ENCODE measurements at places on chromosomes 4 and X. TPM values are rescaled to one million over a fixed set of nuclear protein-coding genes. Genes with fewer than 3 reads are reported as not detected.

CISD2 gene
- 13.4 TPM for total RNA-seq

PTPN13 gene
- 6.9 TPM for total RNA-seq

DNA sequence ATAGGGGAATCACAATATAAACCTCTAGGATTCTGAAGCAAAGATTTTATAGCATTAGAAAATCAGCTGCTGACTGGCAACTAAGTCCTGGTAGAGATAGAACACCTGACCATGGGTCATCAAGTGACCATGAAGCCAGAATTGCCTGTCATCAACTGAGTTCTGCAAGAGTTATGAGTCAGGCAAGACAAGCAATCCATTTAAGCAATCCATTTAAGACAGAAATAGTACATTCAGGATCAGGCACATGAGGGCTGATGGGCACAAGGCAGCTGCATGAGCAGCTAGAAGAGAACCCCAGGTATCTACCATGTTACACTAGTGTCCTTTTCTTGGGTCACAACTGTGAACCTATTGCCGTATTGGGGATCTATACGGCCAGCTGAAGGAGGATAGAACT lies 98.9 kb downstream of the SPRY1 start:
- H3K27me3 ChIP-seq = no peaks in the 10 kb centered on the region
- H3K4me1 ChIP-seq = no peaks in the 10 kb centered on the region
- DNase-seq = no peak
- H3K36me3 ChIP-seq = no peaks in the 10 kb centered on the region
- H3K4me3 ChIP-seq = no peak overlapping the region

- DNase-seq = no peak
- no peaks in the 10 kb centered on the region for H3K27me3 ChIP-seq
- H3K4me1 ChIP-seq = no peaks in the 10 kb centered on the region
- H3K36me3 ChIP-seq = no peaks in the 10 kb centered on the region
- H3K27ac ChIP-seq = no peak overlapping the region
These were observed 101.1 kb upstream of the CYLC1 start for GRCh38 chrX:83759872-83760271.
